ENCODE measurements at places on chromosomes 11 and 22.

- DNase-seq, result no peak
Measured at GRCh38 chr22:45776313-45776585, 104.6 kb downstream of the ATXN10 start.

DNA sequence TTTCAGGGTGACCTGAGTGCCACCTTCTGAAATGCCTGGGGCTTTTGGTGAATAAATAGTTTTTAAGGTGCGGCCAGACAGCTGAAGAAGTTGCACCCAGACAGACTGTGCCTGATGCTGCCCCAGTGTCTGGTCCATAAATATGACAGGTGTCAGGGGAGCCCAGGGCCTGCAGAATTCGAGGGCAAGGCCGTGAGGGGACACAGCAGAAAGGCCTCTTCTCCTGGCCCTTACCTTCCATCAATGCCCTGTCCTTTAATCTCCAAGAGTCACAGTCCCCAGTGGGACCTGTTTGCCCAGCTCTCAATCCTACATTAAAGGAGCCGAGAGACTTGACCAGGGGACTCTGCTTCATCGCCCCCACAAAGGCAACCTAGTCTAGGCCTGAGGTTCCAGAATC is 45.7 kb downstream of the NAT10 start:
- no peak for DNase-seq

GRCh38 chr11:13110929-13111812 is 102.1 kb downstream of the RASSF10 start:
- DNase-seq, result no peak

DNA sequence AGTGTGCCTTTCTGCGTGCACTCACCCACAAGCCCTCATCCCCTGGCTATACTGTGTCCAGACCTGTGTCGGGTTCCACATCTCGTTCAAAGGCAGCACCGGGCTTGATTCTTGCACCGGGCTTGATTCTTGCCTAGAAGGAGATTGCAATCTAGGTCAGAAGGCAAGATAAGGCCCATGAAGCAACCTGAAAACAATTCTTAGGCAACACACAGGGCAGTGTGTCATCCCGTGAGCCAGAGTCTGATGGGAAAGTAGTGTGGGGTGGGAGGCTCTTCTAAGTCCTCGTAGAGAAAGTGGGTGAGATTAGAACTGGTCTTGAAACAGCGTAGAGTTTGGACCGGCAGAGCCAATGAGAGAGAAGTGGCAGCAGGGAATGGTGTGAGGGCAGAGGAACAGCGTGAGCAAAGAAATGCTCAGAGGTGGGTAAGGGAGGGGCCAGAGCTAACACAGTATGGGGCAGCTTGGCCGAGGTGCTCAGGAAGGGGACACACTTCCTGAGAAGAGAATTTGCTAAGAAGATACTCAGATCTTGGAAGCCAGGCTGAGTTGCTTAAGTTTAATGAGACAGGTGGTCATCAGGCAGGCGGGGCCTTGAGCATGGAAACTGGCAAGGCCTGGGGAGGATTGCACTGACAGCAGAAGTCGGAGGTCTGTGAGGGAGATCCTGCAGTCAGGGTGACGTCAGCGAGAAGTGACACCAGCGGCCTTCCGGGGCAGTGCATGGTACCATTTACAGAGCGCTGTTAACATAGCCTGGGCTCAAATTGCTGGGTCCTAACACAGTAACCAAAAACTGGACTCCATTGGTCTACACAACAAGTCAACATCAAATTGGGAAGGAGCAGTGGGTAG is 40.7 kb upstream of the DKK3 start:
- no peak for DNase-seq

DNA sequence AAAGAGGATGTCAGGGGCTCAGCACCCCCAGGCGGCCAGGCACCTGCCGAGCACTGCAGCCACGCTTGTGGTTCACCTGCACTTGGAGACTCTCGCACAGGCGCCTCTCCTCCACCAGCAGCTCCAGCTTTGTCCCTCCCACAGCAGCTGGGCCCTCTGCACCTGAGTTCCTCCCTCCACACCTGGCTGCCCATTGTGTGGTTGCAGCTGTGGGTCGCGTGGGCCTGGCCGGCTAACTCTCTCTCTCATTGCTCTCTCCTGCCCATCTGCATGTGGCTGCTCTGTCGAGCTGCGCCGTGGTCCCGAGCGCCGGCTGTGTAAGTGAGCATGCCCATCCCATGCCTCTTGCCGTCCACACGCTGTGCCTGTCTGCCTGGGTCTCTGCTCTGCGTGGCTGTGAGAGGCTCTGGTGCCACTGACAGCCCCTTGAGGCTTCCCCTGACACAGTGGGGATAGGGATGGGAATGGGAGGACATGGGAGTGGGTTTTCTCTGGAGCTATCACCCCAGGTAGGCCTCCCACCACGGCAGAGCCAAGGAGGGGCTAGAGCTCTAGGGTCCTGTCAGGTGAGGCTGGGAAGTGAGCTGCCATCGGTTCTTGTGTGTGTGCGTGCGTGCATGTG is 8.5 kb upstream of the ACR start:
- DNase-seq, result no peak

- peak; percentile 66 for DNase-seq
Measured at GRCh38 chr22:42562279-42562678, 8.5 kb downstream of the SERHL2 start.

GRCh38 chr11:45076761-45077160 is 69.7 kb upstream of the PRDM11 start:
- DNase-seq, result no peak

DNA sequence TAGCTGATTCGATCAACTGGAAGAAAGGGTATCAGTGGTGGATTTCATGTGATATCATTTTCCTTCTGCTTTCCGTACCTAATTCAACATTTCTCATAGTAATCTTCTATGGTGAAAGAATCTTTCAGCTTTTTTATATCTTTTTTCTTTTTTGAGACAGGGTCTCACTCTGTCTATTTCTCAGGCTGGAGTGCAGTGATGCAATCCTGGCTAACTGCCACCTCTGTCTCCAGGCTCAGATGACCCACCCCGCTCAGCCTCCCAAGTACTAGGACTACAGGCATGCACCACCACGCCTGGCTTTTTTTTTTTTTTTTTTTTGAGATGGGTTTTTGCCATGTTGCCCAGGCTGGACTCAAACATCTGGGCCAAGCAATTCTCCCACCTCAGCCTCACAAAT is 18.6 kb upstream of the CHORDC1 start:
- no peak for DNase-seq

- DNase-seq, result no peak
Measured at GRCh38 chr11:47329987-47330931, 22.2 kb downstream of the MYBPC3 start.

DNA sequence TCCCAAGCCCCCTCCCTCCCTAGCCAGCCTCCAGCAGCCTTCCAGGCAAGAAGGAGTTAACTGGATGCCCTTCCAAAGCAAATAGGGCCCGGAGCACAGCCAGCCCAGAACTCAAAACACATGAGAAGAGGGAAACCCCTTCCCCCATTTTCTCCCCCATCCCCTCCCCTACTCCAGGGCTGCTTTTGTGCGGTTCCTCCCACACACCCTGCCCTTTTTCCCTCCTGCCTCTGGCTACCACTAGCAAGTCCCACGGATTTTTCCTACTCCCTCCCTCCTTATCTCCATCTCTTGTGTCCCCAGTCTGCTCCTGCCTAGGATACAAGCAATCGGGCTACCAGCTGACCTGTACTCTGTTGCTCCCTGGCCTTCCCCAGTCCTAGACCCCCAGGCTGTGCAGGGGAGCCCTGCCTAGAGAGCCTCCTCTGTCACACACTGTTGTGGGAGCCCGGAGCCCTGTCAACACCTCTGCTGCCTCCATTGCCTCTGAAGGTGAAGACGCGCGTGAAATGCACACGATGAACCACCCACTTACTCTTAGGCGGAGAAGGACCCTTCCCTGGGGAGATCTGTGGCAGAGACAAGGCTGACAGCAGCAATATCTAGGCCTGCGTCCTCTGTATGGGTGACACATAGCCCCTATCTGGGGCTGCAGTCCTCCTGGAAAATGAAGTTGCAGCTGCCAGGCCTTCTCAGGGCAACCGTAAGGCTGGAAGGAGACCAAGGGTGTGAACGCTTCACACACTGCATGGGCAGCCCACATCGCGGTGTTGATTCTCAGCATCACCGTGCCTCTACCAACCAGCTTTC is 282.8 kb downstream of the MN1 start:
- no peak for DNase-seq

- DNase-seq, result no peak
Measured at GRCh38 chr22:35834061-35834460, 116.4 kb downstream of the APOL5 start.
